ENCODE measurements at places on chromosomes 13 and 19.
A peak's percentile ranks its signal among the peaks of the same experiment; 100 is the strongest.

DNA sequence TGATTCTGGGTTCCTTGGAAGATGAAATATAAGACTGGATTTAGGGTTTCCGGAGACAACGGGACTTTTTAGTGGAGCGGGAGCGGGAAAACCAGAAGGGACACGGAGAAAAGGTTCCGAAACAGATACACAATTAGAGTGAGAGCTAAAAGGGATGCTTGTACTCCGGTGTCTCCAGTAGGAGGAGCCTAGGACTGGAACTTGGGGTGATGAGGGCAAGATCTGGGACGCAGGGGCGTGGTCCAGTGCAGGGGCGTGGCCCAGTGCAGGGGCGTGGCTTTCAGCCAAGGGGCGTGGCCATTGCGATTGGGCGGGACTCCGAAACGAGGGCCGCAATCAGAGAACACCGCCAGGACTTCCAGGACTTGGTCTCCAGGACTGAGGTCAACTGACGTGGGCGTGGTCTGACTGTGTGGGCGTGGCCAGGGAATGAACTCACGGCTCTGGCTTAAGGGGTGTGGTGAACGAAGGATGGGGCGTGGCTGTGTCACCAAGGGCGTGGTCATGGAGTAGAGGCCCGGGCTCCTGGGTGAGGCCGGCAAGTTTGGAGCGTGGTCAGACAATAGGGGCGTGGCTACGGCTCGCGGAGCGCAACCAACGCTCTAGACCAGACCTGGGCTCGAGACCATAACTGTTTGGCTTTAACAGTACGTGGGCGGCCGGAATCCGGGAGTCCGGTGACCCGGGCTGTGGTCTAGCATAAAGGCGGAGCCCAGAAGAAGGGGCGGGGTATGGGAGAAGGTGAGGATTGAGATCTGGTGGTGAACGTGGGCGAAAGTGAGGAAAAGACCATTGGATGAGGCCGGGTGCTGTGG, at the start of gene DKKL1:
Gene DKKL1 (plus strand): TSS at position 610 of the 815 bp plus-strand sequence. CDS start 122 bp downstream, at position 732.
- DNase-seq: peak; percentile 100

DNA sequence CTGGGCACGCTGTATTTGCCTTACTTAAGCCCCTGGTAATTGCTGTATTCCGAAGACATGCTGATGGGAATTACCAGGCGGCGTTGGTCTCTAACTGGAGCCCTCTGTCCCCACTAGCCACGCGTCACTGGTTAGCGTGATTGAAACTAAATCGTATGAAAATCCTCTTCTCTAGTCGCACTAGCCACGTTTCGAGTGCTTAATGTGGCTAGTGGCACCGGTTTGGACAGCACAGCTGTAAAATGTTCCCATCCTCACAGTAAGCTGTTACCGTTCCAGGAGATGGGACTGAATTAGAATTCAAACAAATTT, 676 bp downstream of the BRCA2 start:
- DNase-seq: no peak

DNA sequence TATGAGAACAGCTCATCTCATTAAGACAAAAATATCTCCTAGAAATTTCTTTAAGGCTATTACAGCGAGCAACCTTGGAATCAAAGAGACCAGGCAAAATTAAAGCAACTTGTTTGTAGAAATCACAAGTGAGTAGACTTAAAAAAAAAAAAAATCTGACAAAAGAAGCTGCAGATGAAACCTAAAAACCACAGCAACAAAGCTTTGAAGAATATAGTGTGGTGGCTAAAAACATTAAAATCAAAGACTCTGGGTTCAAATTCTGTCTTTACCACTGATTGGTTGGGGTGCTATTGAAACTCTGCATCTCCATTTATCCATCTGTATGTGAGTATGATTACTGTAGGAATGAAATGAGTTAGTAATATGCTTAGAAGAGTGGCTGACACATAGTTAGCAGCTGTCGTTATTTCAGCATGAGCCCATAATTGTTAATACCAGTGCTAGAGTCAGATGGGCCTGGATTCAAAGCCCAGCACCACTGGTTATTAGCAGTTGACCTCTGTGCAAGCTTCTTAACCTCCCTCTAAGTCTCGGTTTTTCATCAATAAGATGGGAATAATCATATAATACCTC, 157.6 kb downstream of the FOXO1 start:
- DNase-seq: no peak

- peak; percentile 64 for DNase-seq
Measured at GRCh38 chr13:34926508-34926907, 15.6 kb upstream of the NBEA start.

GRCh38 chr19:39170386-39171231, 26.2 kb upstream of the NCCRP1 start:
- no peak for DNase-seq

GRCh38 chr19:14097532-14098151, 7.1 kb upstream of the SAMD1 start:
- no peak for DNase-seq

DNA sequence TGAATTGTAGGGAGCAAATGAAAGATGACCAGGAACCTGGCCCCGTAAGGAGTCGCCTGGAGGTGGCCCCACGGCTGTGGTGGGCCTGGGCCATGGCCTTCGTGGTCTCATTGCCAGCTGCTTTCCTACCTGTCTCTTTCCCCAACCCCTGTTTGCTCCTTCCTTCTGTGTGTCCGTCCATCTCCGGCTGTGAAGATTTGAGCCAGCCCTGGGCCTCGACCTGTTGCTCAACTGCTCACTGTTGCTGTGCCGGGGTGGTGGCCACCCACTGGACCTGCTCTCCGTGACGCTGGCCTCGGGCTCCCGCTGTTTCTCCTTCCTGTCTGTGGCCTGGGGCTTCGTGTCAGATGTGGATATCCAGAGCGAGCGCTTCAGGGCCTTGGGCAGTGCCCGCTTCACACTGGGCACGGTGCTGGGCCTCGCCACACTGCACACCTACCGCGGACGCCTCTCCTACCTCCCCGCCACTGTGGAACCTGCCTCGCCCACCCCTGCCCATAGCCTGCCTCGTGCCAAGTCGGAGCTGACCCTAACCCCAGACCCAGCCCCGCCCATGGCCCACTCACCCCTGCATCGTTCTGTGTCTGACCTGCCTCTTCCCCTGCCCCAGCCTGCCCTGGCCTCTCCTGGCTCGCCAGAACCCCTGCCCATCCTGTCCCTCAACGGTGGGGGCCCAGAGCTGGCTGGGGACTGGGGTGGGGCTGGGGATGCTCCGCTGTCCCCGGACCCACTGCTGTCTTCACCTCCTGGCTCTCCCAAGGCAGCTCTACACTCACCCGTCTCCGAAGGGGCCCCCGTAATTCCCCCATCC, 8.5 kb downstream of the DBP start:
- no peak for DNase-seq

DNA sequence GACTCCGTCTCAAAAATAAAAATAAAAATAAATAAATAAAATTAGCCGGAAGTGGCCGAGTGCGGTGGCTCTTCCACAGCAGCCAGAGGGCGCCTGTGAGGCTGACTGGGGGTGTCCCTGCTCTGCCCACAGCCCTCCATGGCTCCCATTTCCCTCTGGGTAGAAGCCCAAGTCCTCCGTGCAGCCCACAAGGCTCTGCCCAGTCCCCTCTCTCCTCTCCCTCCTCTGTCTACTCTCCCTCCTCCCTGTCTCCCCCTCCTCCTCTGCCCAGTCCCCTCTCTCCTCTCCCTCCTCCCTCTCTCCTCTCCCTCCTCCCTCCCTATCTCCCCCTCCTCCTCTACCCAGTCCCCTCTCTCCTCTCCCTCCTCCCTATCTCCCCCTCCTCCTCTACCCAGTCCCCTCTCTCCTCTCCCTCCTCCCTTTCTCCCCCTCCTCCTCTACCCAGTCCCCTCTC, 20.4 kb downstream of the MISP start:
- peak; percentile 71 for DNase-seq

- DNase-seq: no peak
Measured at GRCh38 chr19:44810234-44811121, 1.6 kb downstream of the BCAM start.

GRCh38 chr13:36965767-36966166, 33.4 kb downstream of the ALG5 start:
- DNase-seq: peak; percentile 84

DNA sequence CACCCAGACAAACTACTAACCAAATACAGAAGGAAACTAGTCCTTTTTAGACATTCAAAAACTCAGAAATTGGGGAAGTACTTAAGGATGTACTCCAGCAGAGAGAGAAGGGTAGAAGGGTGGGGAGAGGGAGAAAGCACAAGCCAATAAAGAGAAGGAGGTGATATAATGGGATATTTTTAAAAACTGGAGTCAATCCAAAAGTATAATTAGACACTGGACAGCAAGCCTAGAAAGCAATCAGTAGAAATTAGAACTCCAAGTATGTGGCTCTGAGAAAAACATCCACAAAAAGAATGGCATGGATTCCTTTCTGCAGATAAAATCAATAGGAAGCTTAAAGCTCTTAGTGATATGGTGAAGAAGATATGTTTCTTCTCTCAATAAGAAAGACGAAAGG, 55.8 kb downstream of the PEPD start:
- no peak for DNase-seq

- peak; percentile 55 for DNase-seq
Measured at GRCh38 chr13:46492946-46493345, 60.0 kb upstream of the LRCH1 start.

DNA sequence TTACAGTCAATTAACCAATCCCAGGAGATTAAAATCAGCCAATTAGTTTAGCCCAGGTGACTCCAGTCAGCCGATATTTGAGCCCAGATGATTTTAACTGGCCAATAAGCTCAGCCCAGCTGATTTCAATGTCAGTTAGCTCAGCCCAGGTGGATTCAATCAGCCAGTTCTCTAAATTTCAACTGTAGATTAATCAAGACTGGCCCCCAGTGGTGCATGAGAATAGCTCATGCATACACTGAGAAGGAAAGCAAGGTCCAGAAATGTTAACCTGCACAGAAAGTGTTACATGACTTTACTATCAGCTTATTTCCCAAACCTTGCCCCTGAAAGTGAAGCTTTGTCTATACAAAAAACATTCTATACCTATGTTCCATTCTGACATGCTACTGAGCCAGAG, 55.4 kb upstream of the ZNF724 start:
- no peak for DNase-seq

DNA sequence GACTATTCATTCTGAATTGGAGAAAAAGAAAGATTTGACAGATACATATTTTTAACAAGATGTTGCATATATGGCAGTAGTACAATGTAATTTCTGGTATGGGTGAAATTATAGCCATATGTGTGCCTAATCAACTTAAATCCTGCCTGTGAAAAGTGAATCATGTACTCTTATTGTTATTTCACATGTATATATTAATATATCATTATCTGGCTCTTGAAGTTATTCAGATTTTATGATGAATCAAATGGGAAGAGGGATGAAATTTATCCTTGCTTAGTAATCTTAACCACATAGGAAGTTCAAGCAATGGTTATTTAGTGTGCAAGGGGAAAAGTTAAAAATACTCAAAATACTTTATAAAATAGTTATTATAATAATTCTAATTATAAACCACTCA, 80.5 kb downstream of the GPC6 start:
- no peak for DNase-seq

DNA sequence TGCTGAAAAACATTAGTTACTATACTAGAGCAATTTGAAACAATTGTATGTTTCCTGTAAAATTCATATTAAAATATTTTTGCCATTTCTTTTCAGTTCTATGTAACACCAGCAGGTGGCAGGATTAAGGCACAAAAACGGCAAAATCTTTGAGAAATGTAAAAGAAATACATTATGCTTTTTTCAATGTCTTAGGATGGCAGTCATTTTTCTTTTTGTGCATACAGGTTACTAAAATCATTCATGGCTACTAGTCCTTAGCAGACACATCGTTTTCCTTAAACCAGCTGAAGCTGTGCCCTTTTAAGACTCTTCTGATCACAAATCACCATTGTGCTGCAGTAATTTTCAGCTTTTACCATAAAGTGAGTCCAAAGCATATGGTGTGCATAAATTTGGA, 800.7 kb upstream of the SLITRK5 start:
- peak; percentile 45 for DNase-seq

GRCh38 chr19:46727757-46728156, 10.8 kb upstream of the PRKD2 start:
- DNase-seq: no peak

GRCh38 chr19:34457446-34457845, 24.1 kb upstream of the WTIP start:
- no peak for DNase-seq

- DNase-seq: peak; percentile 26
Measured at GRCh38 chr13:90979059-90979458, 368.4 kb upstream of the MIR17HG start.

- DNase-seq: no peak
Measured at GRCh38 chr13:32905864-32906180, 110.4 kb upstream of the KL start.

GRCh38 chr19:4032436-4032835, 24.9 kb downstream of the PIAS4 start:
- DNase-seq: no peak

DNA sequence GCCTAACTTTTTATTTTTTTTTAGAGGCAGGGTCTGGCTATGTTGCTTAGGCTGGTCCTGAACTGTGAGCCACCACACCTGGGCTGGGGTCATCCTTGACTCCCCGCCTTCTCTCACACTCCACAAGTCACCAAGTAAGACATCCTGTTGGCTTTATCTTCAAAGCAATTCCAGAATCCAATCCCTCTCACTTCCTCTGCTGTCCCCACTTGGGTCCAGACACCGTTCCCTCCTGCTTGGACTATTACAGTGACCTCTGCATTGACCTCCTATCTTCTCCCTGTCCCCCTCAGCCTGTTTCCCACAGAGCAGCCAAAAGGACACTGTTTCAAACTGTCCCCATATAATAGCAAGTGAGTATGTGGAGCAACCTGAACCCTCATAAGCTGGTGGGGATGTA, 4.7 kb upstream of the GNG8 start:
- DNase-seq: no peak

DNA sequence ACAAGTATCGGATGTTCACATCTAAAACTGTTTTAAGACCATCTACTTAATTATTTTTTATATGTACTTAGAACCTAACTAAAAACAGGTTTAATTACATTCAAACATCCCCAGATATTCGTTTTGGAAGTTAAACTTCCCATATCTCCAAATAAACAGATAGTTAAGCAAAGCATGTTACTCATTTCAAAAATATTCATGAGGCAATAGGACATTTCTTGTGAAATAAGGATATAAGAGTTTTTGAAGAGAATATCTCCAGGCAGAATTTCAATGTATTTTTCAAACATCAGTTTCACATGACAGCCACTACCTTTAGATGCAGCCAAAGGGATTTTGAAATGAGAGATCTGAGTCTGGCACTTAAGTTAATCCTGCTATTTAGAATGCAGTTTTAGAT, 697.5 kb downstream of the SLITRK1 start:
- peak; percentile 52 for DNase-seq

Data from MCF 10A (cell line).